ENCODE measurements at places on chromosomes 6 and 20.

DNA sequence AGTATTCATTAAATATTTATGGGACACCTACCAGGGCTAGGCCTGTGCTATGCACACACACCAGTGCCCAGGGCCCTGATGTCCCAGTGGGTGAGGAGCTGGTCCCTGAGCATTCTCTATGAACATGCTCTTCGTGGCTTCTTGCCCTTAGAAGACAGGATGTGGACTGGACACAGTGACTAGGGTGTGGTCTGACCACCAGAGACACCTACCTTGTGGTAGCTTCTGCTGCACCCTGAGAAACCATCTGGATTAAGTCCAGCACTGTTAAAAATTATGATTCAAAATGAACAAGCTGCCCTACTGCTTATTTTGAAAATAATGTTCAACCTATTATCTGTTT lies 112.9 kb upstream of the RPS6KA2 start:
- DNase-seq, result no peak

DNA sequence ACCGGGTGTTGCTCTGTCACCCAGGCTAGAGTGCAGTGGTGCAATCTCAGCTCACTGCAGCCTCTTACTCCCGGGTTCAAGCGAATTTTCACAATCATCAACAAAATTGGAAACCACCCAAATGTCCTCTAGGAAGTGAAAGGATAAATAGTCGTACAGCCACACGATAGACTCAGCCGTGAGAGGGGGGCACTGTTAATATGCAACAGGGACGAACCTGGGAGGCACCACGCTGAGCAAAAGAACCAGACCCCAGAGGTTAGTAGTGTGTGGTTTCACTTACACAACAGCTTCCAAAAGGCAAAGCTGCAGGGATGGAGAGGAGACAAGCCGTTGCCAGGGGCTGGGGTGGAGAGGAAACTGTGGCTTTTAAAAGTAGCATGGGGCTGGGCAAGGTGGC lies 30.1 kb upstream of the NTSR1 start:
- no peak for DNase-seq

GRCh38 chr6:117264692-117265409 lies 507 bp upstream of the VGLL2 start:
- no peak for DNase-seq

GRCh38 chr6:5205877-5206850 lies 54.6 kb downstream of the LYRM4 start:
- DNase-seq, result no peak

DNA sequence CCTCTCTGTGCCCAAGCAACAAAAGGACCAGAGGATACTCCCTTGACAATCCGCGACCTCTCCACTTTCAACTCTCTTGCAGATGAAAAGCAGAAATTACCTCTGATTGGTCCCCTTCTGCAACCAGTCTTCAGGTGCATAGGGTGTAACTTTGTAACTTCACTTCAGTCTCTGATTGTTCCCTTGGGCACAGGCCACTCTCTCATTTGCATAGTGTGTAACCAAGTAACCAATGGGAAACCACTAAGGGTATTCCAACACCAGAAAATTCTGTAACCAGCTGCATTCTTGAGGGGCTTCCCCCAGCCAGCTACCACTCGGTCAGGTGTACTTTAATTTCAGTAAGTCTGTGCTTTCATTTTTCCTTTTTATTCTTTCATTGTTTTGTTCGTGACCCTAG lies 4.4 kb upstream of the RAET1L start:
- DNase-seq, result no peak

GRCh38 chr20:57480444-57481160 lies 44.3 kb downstream of the CTCFL start:
- no peak for DNase-seq

- peak; percentile 38 for DNase-seq
Measured at GRCh38 chr20:51528263-51529027, 14.1 kb downstream of the NFATC2 start.

GRCh38 chr6:149234051-149234962 lies 83.2 kb upstream of the TAB2 start:
- DNase-seq, result peak; percentile 23

GRCh38 chr6:49001856-49002541 lies 461.1 kb downstream of the MMUT start:
- DNase-seq, result no peak

- DNase-seq, result no peak
Measured at GRCh38 chr6:170021579-170021978, 269.3 kb downstream of the DLL1 start.

Measured in effector CD4-positive, alpha-beta T cell (primary cell).